ENCODE measurements at places on chromosomes 2 and 18.

DNA sequence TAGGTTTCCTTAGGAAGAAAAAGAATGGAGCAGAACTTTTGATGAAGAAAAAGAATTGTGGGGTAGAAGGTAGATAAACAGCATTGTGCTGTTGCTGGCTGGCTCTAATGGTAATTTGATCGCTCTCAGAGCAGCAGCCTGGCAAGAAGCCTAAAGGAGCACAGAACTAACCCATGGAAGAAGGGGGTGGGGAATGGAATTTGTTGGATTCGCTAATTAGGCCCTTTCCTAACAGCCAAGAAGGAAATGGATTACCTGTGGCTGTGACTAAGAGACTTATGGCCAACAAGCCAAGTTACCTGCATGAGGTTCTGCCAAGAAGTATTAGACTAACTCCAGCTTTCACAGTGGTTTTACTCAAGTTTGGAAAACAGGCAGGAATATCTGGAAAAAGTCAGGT lies 210.6 kb downstream of the IKZF2 start:
- peak; percentile 98 for DNase-seq

- no peak for DNase-seq
Observed at GRCh38 chr2:104845946-104846785, 7.7 kb upstream of the POU3F3 start.

DNA sequence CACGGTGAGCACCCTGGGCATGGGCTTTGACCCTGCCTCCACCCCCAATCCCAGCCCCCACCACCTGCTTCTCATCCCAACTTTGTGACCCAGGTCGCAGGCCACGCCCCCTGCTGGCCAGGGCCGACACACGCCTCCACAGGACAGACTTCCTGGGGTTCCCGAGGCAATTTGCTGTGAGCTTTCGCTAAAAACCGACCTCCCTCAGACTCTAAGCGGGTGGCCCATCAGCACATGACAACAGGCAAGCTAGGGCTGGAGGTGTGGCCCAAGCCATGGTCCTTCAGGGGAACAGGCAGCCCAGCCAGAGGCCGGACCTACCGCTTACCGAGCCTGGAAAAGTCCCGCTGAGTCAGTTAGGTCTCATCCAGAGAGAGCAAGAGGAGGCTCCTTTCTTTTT lies 31.9 kb downstream of the C1QL2 start:
- DNase-seq, result peak; percentile 10

DNA sequence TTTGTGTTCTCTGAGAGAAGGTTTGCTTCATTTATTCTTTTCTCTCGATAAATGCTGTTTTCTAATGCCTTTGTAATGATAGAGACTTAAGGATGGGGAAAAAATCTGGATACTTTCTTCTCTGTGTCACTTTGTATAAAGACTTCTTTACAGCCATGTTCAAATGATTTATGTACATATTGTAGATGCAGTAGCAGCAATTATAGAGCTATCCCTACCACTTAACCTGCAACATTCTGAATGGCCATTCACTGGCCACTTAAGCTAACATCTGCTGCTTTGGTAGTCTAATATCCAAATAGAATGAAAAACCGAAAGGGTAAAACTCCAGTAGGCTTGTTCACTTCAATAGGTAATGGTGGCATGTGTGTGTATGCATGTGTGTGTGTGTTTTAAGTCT lies 97.8 kb downstream of the CSRNP3 start:
- no peak for DNase-seq

DNA sequence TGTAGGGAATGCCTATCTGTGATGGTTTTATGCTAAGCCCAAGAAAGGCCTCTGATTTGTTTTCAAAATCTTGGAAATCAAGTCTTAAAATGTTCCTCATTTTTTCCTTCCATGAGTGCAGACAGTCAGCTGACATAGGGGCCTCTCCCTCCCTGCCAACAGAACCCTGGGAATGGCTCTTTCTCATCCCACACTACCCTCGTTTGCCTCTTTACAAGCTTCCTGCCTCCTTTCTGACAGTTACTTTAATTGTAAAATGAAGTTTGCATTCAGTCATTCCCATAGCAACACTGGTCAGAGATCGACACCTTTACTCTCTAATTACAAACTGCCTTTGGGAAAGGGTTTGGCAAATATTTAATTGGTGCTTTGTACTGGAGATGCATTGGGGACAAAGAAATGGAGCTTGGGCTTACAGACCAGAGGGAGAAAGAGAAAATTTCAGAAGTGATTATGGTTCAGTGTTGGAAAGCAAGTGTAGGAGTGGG lies 25.4 kb downstream of the KIF5C start:
- DNase-seq, result no peak

DNA sequence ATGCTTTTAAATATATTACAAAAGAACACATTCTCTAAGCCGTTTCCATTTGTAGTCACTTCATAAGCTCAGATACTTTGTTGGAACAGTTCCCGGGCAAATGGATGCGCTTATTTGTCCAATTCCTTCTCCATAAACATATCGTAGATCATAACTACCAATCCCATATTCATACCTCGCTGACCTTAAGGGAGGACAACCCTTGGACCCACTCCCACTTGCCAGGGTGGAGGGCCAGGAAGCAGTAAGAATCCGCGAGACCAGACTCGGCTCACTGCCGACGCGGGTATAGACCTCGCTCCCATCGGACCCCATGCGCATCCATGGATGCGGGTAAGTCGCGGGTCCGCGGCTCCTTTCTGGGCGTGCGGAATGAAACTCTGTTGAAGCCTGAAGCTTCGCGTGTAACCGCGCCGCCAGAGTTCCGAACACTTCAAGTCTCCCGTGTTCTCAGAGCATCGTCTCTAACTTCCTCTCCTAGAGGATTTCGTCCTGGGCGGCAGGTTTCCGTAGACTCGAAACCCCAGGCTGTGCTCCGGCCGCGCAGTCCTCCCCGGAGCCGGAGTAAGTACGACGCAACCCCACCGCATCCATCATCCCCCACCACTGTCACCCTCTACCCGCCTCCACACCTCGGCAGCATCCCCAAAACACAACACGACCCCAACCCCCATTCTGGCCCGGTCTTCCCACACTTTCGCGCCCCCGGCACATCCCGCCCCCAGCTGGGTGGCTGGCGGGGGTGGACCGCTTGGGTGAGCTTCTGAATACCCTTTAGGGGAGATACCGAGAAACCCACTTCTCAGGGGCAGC lies 1.1 kb downstream of the DSC3 start:
- peak; percentile 36 for DNase-seq

DNA sequence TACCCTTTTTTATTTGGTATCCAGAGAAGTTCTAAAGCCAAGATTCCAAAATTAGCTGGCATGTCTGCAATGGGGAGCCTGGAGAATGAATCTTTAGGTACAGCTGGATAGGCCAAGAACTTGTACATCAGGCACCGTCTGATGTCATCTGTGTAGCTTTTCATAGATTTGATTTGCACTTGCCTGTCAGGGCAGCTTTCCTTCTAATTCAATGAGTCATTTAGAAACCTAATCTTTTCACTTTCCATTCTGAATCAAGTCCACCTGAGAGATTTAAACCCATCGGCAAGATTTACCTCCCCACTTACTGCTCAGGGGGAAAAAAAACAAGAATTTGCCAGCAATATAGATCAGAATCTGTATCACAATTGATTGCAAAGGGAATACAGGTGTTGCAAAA lies 60.9 kb upstream of the ACAA2 start:
- DNase-seq, result peak; percentile 92

Measured in bronchial epithelial cell (primary cell).